ENCODE measurements at places on chromosomes 4 and X.

GRCh38 chrX:1076871-1077651, 135.4 kb downstream of the CRLF2 start:
- no peak for DNase-seq

- DNase-seq = no peak
These were observed 108.3 kb downstream of the TENM3 start for GRCh38 chr4:182351485-182351884.

DNA sequence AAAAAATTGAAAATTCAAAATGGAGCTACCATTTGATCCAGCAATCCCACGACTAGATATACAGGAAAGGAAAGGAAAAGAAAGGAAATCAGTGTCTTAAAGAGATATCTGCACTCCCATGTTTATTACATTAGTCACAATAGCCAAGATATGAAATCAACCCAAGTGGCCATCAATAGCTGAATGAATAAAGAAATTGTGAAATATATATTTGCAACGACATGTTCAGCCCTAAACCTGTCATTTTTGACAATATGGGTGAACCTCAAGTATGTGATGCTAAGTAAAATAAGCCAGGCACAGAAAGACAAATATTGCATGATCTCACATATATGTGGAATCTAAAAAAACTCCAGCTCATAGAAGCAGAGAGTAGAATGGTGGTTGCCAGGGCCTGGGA, 155.1 kb downstream of the ANXA5 start:
- no peak for DNase-seq

DNA sequence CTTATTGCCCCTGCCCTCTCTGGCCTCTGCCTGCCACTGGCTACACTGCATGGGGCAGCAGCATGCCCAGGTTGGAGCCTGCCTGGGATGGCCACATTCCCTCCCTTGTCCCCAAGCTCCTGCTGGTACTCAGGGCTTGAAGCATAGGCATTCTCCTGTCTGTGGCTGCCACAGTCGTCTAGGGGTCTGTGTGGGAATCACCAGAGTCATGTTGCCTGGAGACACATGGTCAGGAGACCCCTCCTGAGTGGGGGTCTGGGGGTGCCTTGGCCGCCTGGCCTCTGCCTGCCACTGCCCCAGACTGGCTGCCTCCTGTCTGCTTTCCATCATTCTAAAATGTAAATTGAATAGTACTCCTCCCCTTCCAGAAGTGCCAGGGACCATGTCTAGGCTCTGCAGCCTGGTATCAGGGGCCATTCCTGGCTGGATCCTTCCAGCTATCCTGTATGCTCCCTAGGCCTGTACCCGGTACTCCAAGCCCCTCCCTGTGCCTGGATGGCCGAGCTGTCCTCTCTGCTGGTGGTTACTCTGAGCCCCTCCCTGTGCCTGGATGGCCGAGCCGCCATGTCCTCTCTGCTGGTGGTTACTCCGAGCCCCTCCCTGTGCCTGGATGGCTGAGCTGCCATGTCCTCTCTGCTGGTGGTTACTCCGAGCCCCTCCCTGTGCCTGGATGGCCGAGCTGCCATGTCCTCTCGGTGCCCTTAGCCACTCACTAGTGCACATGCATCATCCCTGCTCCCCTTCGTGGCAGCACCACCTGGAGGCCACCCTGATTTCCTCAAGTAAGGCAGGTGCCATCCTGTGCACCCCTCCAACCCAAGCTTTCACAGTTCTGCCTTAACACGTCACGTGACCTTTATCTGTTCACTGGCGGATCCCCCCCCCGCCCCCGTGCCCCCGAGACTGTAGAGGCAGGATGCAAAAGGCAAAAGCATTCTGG, 5.5 kb upstream of the NKX1-1 start:
- no peak for DNase-seq

GRCh38 chr4:188110741-188111471, 1.5 kb upstream of the TRIML2 start:
- DNase-seq = no peak

GRCh38 chrX:20530406-20530921, 263.8 kb upstream of the RPS6KA3 start:
- DNase-seq = peak; percentile 66

GRCh38 chr4:64781737-64782326, 372.6 kb upstream of the TECRL start:
- peak; percentile 18 for DNase-seq

DNA sequence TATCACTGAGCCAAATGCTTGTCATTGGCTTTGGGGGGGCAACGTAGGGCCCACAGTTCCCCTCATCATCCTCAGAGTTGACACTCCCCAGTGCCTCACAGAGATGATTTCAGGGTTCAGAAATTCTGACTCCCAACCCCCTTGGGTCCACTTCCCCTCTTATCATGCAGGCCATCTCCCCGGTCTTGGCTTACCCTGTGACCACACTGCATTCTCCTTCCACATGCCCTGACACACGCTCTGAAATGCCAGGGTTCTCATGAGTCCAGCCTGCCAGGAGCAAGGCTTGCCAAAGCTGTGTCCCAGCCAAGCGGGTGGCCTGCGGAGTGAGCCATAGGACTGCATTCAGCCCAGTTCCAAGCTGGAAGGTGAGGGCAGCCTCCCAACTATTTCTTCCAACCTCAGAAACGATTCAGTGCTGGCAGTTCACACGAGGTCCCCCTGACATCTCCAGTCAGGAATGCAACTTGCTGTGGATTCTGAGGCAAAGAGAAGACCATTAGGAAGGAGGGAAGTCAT, 101.2 kb downstream of the SMIM20 start:
- DNase-seq = peak; percentile 98

DNA sequence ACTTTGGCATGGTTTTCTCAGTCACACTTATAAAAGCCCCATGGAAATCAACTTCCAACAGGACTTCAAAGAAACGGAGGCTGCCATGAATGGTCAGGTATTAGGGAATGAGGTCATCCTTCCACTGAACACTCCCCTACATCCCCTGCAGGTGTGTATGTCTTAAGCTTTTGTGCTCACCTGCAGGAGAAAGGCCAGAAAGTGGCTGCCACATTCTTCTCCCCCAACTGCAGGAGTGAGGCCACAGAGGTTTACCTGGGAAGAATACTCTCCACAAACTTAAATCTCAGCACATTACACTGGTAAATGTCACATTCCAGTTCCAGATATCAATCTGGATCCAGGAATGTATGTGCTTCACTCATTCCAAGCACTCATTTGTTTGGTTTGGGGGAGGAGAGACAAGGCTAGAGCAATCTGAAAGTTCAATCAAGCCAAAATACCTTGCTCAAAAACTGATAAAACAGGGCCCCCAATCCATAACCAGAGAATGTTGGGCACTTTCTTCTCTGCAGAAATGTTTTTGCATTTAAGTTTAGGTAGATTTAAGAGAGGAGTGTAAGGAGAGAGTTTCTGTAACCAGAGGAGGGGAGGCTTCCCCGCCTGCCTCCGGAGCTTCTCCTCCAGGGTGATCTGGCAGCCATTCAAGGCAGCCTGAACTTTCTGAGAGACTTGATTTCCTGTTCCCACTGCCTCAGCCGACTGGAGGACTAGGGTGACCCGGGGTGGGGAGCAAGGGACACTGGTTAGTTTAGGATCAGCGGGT, 15.4 kb downstream of the FAM9C start:
- DNase-seq = no peak

DNA sequence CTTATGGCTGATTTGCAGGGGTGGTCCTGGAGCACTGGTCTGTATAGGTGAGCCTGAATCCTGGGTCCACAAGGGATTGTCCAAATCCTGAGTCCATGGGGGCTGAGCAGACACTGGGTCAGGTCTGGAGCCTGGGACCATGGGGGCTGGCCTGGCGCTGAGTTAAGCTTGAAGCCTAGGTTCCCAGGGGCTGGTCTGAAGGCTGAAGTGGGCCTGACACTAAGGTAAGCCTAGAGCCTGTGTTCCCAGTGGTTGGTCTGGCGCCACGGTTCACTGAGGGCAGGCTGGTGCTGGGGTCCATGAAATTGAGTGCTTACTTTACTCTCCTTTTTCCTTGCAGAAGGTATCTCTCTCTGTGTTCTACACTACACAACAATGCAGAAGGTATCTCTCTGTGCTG, 155.8 kb downstream of the RBM46 start:
- DNase-seq = no peak

GRCh38 chrX:103565752-103566151, 19.6 kb upstream of the TCEAL4 start:
- no peak for DNase-seq

GRCh38 chr4:173448103-173448502, 49.2 kb upstream of the SCRG1 start:
- peak; percentile 37 for DNase-seq

GRCh38 chrX:122666601-122667000, 517.5 kb upstream of the GRIA3 start:
- no peak for DNase-seq

Measured in stromal cell of bone marrow (primary cell).